ENCODE measurements at places on chromosomes 7 and 10.

DNA sequence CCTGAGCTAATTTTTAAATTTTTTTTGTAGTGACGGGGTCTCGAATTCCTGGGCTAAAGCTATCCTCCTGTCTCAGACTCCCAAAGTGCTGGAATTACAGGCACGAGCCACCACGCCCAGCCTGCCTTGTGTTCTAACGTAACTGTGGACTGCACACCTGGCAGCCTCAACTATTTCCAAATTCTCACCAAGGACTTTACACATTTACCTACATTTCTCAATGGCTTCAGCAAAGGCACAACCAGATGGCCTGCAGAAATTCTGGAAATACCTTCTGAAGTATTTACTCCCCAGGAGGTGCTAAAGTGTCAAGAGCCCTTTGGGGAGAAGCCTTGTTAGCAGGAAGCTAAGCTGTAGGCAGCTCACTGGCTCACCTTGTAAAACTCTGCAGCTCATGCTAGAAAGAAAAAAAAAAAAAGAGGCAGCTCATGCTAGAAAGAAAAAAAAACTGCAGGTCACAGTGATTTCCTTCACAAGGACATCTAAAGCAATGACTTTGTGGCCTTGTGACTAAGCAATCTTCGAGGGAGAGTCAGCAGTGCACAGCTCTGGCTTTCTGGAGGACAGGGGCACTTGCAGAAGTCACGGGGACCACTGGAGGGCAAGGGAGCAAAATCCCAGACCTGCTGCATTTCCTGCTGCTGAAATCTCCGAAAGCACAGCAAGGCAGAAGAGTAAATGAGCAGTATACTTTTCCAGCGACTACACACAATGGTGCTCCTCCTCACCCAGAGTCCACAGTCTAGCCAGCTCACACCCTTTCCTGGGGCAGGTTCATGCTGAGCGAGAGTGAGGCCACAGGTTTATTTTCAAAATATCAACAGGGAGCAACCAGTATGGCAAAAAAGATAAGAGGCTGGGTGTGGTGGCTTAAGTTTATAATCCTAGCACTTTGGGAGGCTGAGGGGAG is 40.4 kb downstream of the BAIAP2L1 start:
- no peak for DNase-seq

GRCh38 chr7:126657599-126658358 is 595.0 kb downstream of the GRM8 start:
- DNase-seq = no peak

GRCh38 chr10:127278001-127278400 is 81.6 kb upstream of the INSYN2A start:
- DNase-seq = no peak

DNA sequence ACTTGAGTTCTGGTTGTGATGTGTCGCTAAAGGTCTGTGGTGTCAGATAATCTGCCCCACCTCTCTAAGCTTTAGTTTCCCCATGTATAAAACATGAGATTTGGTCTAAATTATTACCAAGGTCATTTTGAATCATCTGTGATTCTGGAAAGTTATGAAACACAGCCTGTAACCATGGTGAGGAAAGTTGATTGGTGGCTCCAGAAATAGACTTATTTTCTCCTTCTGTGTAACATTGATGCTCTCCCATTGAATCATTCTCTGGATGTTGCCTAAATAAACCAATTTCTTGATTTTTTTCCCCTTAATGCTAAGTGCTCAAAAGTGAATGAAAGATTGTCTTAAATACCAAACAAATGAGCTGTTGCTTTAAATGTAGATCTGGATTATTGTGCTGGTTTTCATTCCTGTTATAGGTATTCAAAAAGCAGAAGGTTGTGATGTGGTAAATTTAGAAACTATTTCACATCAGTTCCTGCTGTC is 30.0 kb upstream of the PCGF5 start:
- no peak for DNase-seq

- no peak for DNase-seq
Measured at GRCh38 chr10:113177936-113178335, 227.9 kb downstream of the TCF7L2 start.

- DNase-seq = no peak
Measured at GRCh38 chr10:78752221-78752620, 316.5 kb upstream of the ZMIZ1 start.

- no peak for DNase-seq
Measured at GRCh38 chr7:80139236-80139635, 4.6 kb downstream of the GNAI1 start.

- peak; percentile 42 for DNase-seq
Measured at GRCh38 chr10:103833731-103834365, 21.5 kb downstream of the SH3PXD2A start.

DNA sequence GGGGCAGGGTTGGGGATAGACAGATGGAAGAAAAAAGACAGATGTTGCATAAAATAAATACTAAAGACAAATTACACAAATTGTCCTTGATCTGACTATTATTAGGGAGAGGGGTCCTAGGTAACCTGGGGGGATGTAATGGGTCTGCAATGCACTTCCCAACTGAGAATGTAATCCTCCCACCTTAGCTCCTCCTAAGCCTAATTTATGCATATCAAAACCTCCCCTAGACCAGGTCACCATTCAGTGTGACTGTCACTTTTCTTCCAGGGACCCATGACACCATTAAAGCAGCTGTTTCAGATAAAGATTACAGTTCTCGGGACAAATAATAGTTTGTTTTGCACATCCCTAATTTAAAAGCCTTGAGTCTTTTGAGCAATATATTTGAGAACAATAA is 133.9 kb upstream of the FEZF1 start:
- DNase-seq = no peak

- DNase-seq = no peak
Measured at GRCh38 chr7:42877862-42878261, 34.0 kb downstream of the C7orf25 start.

- no peak for DNase-seq
Measured at GRCh38 chr7:134709197-134709596, 62.5 kb downstream of the BPGM start.

GRCh38 chr7:37820708-37821468 is 27.5 kb upstream of the NME8 start:
- no peak for DNase-seq

DNA sequence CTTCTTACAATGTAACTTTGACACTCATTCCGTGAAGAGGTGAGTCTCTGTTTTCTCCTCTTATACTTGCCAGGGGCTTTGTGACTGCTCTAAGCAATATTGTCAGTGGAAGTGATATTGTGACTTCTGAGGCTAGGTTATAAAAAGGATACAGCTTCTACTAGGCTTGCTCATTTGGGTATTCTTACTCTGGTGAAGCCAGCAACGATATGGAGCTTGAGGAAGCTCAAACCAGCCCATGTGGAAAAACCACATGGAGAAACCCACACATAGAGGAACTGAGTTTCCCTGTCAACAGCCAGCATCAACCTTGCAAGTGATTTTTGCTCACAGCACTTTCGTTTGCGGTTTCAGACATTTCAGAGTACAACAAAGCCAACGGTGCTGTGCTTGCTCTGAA is 149.6 kb upstream of the SEMA3E start:
- no peak for DNase-seq

DNA sequence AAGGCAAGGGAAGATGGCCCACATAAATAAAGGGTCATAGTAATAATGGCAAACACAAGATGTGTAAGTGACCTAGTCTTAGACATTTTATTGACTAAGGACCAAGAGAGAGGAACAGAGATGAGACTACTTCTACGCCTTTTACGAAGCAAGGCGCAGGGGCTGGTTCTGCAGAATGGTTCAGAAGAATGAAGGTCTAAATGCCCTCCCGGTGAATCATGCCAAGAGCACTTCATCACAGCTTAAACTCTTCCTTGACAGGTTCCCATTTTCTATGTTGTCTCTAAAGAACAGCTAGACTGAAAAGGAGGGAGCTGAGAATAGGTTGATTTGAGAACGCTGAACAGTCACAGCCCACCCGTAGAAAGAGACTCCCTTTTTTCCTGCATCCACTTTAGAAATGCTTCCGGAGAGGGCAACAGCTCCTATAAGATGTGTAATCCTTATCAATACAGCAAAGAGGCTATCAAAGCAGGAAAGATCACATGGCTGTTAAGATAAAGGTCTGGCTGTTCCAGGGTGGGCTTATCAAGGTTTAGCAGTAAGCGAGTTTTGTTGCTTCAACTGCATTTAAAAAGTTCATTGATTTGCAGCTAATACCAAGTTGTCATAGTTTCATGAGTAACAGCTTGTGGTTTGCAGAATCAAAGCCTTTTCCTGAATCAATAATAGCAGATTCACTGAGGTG is 93.4 kb upstream of the AUTS2 start:
- no peak for DNase-seq

GRCh38 chr7:85230623-85231022 is 43.8 kb upstream of the SEMA3D start:
- no peak for DNase-seq

GRCh38 chr7:42244828-42245227 is 7.8 kb upstream of the GLI3 start:
- no peak for DNase-seq

- DNase-seq = no peak
Measured at GRCh38 chr10:106866244-106866845, 298.2 kb downstream of the SORCS1 start.

- DNase-seq = no peak
Measured at GRCh38 chr10:6128591-6129251, 39.9 kb downstream of the RBM17 start.

DNA sequence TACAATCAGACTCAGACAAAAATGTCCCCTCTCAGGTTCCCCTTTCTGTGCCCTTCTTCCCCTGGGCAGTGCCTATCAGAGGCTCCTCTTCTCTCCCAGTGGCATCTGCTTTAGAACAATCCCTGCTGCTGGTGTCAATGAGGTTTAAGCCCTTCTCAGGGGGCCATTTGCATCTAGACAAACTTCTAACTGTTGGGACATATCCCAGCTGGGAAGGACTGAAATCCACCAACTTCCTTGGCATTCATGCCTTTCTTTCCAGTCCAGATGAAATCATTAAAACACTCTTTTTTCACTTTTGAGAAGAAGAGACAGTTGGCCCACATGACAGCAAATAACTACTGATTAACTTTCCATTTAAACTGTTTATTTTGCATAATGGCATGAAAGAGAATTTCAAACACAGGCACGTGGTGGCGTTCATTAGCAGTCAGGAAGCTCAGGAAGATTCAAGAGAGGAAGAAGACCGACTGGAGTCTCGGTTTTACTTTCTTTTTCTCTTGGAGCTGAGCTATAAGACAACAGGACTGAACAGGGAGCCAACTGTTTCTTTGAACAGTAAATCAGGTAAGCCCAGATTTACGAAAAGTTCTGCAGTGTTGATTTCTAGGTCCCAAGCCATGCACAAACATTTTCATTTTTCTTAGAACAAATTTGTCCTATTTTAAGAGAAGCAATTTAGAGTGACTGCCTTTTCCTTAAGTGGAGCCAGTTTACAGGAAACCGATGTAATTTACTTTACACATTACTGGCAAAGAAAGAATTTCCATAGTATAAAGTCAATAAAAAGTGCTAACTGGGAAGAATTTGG is at the start of gene GIMAP2:
GIMAP2 (plus strand) TSS at position 488 of the 811 bp plus-strand sequence. CDS start 1,354 bp downstream, outside the sequence.
- DNase-seq = peak; percentile 45

- DNase-seq = no peak
Measured at GRCh38 chr7:12434012-12434642, 30.5 kb upstream of the VWDE start.

DNA sequence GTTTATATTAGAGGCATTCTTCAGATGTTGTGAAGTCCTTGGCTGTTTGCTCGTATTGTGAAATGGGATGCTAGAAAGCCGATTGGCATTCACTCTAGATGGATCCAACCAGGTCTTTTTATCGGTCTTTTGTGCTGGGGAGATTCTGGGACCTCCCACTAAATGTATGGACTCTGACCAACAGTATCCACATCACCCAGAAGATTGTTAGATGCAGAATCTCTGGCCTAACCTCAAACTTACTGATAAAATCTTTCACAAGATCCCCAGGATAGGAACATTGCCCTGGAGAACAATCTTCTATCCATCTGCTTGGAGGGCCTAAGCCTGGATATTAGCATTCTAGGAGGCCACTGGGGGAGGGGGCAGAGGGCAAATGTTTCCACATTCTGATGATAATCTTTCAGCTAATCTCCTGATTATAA is 160.9 kb downstream of the PLXDC2 start:
- no peak for DNase-seq

- DNase-seq = no peak
Measured at GRCh38 chr10:101686133-101686925, 8.6 kb downstream of the FBXW4 start.

DNA sequence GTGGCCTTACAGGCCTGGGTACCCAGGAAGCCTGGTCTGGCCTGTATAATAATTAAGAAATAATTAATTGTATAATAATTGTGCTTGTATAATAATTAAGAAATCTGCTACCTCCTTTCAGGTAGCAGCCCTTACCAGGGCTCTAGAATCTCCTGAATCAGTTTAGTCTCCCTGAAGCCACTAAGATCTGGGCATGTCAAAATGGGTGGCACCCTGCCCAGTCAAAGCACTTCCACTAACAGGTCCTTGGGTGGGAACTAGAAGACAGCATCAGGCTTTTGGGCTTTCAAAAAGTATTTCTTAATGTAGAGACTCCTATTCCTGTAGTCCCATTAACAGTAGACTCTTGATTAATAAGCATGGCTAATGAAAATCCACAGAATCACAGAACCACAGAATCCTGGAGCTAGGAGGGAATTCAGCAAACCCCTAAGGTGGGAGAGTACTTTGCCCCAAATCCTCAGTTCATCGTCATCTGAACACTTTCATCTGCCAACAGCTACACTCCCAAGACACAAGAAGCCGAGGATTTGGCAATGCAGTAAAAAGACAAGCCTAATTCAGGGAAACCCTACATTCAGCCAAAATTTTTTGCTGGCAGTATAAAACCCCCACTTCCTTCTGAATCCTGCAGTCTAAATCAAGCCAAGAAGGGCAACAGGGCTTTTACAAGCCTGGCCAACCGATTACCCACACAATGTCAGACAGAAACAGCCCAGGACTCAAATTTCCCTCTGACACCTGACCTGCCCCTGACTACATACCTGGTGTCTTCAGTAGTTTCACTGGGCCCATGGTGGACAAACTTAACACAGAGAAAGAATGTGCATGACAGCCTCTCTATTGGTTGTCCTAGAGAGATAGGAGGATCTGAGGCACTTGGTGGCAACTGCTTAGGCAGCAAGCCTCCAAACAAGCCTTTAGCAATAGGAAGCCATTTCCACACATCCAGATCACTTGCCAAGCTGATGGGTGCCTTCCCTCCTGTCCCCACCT is 5.9 kb upstream of the IL6 start:
- DNase-seq = no peak

GRCh38 chr10:27464993-27465392 is 39.1 kb upstream of the RAB18 start:
- no peak for DNase-seq

GRCh38 chr7:28330384-28331070 is 81.8 kb upstream of the CREB5 start:
- DNase-seq = no peak

GRCh38 chr7:47991741-47992311 is 12.4 kb upstream of the HUS1 start:
- DNase-seq = peak; percentile 72

DNA sequence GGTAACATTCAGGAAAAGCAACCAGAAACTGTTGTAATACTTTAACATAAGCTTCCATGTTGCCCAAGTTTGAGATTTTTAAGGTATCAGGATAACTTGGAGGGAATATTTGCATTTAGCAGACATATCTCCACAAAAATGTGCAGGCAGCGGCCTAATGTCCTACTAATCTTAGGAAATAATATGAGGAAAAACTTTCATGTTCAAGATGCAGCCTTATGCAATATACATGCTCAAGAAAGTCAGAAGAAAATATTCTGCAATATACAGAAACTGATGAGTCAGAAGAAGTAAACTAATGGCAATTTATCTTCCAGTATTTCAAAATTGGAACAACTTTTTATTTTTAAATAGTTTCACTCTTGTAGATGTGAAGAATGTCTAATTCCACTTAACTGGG is 463.2 kb upstream of the C7orf33 start:
- DNase-seq = no peak
